ENCODE measurements at places on chromosomes 7 and 10.
A peak's percentile ranks its signal among the peaks of the same experiment; 100 is the strongest.

DNA sequence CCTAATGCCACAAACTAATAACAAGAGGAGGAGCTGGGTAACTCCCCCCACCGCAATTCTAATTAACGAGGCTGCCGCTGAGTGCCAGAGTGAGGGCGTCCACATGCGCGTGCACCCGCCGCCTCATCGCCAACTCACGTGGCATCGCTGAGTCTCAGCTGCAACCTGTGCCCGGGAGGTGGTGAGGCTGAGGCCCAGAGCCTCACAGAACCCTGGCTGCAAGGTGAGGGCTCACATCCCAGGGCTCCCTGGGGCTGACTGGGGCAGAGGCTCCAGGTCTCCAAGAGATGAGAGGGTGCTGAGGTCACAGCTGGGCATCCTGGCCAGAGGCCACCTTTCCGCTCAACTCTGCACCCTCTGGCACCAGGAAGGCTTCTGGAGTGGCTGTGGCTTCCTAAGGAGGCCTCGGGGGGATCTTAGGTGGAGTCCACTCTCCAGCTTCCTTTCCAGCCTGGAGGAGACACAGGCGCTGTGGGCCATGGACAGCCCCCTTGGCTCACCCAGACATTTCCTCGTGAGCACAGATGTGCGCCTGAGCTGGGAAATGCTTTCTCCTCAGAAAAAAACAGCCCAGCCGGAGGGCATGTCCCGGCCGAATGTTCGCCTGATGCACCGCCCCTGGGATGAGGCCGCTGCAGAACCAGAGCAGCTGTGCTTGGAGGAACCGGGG lies 242.6 kb downstream of the MAD1L1 start:
- no peak for DNase-seq

DNA sequence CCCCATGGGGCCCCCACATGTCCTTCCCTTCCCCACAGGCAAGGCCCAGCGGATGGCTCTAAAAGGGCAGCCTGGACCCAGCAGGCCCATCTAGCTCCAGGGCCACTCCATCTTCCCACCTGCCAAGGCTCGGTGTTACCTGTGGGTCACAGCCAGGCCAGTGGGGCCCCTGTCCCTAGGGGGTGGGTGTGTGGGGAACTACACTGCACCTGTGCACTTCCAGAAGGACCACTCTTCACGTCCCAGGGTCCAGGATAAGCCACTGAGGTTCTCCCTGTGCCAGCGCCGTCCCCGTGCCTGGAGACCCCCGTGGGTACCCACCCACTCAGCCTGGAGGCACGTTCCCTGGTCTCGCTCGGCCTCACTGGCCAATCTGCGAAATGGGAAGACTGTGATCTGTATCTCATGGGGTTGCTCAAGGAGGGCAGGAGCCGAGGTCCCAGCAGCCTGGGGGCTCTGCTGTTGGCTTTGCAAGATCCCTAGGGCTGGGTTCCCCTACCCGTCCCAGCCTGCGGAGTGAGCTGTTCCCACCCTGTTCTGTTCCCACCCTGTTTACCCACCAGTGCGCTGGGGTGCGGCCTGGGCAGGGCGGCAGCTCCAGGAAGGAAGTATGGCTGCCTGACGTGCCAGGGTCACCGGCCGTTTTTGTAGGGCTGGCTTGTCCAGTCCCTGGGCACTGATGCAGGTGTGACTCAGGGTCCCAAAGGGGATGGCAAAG lies 4.6 kb downstream of the PWWP2B start:
- DNase-seq, result no peak

- DNase-seq, result no peak
These were observed 543.8 kb downstream of the PTPRN2 start for GRCh38 chr7:158043551-158044481.

GRCh38 chr10:119736220-119736619 lies 10.4 kb downstream of the INPP5F start:
- no peak for DNase-seq

- no peak for DNase-seq
These were observed 12.0 kb downstream of the IFRD1 start for GRCh38 chr7:112462236-112462635.

DNA sequence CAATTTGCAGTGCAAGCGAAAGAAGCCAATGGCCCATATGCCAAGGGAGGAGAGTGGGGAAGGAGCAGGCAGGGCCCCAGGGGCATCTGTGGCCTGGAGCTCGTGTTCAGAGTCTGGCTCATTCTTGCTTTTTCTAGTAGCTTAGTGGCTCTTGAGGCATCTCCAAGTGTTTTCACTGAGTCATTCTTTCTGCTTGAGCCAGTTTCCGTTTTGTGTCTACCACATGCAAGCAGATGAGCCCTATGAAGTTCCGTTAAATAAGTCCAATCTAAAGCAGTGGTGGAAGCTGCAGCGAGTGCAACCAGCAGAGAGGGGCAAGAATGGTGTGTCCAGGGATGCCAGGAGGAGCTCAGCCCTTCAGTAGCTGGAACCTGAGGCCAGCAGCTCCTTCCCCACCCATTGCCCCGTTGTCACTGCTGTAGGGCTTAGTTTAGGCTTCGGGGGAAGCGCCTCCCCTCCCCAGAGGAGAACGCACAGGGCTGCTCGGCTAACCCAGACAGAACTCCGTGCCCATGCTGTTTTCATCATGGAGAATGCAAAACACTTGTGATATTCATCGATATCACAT lies 57.4 kb upstream of the EBF3 start:
- DNase-seq, result no peak

DNA sequence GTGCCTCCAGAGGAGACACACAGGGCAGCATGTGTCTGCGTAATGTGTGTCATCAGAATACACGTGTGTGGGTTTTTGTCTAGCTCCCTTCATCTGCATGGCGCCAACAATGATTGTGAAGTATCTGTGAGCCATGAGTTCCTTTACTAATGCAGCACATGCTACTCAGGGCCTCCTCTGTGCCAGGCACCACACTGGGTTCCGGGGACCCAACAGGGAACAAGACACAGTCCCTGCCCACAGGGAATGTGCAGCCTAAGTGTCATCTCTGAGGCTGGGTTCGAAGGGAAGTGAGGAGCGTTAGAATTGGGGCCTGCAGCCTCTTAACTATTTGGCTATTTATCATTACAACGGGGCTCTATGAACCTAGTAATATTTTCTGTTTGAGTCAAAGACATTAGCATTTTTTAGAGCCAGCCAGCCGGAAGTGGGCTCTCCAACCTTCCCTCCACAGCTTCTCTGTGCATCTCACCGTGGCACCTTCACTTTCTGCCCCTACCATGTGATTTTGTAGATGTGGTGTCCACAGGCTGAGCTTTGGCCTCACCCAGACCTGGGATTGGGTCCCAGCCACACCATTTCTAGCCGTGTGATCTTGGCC lies 43.9 kb upstream of the SRGN start:
- no peak for DNase-seq

- no peak for DNase-seq
These were observed 16.9 kb upstream of the PRF1 start for GRCh38 chr10:70619271-70620019.

GRCh38 chr7:132503415-132503814 lies 72.9 kb downstream of the PLXNA4 start:
- DNase-seq, result no peak

DNA sequence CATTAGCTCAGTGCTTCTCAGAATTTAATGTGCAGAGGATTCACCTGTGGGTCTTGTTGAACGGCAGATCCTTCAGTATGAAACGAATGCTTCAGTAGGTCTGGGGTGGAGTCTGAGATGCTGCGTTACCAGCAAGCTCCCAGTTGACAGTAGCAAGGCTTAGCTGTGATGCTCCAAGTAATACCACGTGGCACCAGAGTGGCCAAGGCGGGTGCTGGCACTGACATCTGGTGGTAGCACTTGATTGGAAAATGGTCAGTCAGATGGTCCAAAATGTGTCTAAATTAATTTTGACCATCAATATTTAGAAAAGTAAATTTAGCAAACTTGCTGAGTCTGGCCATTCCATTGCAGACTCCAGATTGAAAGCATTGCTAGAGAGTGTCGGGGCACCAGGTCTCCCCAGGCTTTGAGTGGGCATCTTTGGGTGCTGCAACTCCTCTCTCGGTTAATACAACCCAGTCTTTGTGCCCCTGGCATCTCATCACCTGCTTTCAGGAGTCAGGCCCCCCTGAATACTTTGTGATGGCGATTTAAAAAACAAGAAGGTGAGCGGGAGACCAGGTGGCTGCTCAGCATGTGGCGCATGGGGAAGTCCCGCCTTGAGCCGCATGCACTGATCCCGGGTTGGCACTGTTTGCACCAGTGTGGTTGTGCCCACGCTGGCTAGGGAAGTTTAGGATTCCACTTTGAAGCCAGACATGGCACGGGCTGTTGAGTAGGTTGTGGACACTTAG lies 130.1 kb downstream of the NT5C2 start:
- no peak for DNase-seq

- peak; percentile 86 for DNase-seq
These were observed 52.1 kb downstream of the FOXL3 start for GRCh38 chr7:341841-342638.

DNA sequence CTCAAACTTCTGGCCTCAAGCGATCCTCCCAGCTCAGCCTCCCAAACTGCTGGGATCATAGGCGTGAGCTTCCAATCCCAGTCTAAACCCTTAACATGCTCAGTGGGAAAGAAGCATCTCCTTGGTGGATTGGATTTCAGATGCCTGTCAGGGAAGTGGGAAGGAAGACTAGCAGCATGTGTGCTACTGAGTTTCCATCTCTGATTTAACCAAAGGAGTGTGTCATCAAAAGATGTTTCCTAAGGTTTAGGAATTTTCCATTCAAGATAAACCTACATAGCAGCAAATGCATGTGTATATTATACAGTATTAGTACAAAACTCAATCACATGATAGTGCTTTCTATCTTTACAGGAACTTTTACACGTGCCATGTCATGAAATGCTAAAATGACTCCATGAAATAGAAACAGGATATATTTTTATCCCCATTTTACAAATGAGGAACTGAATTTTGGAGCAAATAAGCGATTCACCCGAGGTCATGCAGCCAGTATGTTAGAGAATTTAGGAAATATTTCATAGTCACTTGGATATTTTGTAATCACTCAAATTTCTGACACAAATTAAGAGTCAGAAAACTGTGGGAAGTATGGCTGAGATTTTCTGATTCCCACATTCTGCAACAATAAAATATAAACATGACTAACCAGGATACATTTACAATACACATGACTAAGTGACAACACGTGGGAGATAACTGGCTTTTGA lies 11.4 kb upstream of the TMEM26 start:
- no peak for DNase-seq

DNA sequence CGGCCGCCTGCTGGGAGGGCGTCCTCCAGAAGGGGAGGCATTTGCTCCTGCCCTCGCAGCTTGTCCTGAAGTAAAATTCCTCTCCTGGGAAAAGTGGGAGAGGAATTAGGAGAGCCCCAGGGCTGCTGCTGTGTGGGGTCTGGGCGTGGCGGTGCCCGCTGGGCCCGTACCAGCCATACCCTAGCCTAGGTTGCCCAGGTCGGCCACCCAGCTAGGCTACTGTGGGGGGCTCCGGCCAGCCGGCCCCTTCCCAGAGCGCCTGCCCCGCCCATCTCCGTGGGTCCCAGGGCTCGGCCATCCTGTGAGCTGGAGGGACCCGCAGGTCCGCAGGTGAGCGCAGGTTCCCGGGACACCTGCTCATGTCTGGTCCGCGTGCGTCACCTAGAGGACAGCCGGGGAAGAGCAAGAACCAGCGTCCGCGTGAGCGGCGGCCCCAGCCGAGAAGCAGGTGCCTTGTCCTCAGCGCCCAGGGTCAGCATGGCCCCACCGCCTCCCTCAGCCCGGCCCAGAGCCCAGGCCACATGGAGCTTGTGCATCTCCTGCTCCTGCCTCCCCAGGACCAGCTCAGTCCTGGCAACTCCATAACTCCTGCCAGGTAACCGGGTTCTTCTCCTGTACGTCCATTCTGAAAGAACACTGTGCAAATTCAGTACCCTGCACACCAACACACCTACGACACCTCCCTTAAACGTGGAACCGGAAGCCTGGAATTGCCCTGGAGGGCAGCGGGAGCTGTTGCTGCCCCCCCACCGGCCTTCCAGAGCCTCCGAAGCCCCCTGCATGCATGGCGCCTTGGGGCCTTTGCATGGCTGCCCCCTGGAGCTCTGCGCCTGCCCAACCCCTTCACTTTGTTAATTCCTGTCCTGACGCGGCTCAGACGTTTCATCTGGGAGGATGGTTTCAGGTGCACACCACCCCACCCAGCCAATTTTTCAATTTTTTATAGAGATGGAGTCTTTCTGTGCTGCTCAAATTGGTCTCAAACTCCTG lies 22.8 kb upstream of the FOXL3 start:
- no peak for DNase-seq

DNA sequence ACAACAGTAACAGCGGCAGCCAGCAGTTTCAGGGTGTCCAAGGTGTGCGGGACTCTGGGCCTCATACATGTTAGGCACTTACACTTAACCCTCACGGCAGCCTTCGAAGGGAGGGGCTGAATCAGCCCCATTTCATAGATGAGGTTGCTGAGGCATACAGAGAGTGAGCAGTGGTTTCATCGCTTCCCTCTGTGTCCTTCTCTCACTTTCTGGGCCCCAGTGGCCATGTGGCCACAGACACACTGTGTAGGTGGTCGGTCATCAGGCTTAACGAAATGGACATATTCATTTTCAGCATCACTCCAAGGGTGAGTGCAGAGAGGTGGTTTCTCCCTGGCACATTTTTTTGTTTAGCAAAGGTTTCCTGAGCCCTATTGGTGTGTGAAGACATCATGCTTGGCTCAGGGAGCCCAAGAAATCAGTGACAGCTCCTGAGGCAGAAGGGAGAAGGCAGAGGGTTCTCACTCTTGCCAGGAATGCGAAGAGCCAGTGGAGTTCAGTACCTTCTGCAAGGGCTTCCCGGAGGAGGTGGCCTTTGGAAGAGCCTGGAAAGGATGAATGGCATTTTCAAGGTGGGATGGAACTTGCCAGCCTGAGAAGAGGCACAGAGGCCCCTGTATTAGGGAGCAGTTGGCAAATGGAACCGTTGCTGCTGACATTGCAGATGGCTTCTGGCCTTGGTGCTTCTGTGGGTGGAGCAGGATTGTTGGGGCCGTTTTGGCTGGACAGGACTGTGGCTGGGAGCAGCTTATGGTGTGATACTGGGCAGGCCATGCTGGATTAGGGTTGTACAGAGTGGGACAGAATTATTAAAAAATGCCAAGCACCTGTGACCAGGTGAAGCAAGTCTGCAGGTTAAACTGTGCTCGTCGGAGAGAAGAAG lies 61.7 kb upstream of the PPIF start:
- DNase-seq, result no peak

DNA sequence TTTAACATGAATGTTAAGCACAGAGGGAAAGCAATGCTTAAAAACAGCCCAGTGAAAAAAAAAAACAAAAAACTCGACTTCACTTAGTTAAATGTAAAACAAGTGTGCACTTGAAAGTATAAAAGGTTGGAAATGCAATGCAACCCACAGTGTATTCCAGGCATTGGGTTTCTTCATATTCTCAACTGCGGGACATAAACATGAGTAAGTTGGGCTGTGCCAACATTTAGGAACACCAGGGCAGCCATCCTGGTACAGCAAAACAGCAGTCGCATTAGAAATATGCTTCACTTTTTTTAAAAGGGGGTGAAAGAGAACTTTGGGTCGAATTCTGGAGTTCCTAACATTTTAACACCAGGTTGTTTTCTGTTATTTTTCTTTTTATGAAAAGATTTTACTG lies 937 bp downstream of the STEAP1 start:
- no peak for DNase-seq

All from frontal cortex (tissue), 4 donors.